ENCODE measurements at places on chromosomes 5 and 9. TPM values are rescaled to one million over a fixed set of nuclear protein-coding genes. Genes with fewer than 3 reads are reported as not detected.

DNA sequence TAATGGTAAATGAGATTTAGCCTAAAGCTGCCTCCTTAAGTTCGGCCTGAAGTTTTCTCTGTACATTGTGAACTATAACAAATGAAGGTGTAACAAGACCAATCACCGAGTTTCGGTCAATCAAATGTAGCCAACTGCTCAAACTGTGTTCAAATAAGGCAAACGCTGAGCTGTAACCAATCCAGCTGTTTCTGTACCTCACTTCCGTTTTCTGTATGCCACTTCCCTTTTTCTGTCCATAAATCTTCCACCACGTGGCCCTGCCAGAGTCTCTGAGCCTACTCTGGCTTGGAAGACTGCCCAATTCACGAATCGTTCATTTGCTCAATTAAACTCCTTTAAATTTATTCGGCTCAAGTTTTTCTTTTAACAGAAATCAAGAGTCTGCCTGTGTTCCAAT is 193.5 kb upstream of the KLF9 start:
- no peaks in the 10 kb centered on the region for H3K27me3 ChIP-seq
- no peak overlapping the region for H3K27ac ChIP-seq
- no peak overlapping the region for H3K4me3 ChIP-seq
- no peak for DNase-seq

Gene DENND1A
- total RNA-seq: 14.2 TPM

DNA sequence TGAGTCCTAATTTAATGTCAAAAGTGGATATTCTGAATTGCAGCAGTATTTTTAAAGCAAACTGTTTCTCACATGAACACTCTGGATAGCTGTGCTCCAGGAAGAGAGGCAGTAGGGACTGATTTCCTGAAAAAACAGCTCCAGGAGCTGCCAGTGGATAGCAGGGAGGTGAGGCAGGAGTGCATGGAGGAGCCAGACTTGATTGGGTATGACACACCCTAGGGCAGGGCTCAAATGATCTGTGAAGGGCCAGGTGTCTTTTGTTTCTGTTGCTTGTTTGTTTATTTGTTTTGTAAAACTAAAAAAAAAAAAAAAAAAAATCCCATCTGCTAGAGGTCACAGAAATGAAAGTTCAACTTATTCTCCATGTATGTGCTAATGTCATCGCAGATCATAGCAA is 83.4 kb downstream of the ADRB2 start:
- peaks cover 9% of the 10 kb centered on the region for H3K4me1 ChIP-seq
- no peaks in the 10 kb centered on the region for H3K27me3 ChIP-seq
- no peak overlapping the region for H3K4me3 ChIP-seq
- no peaks in the 10 kb centered on the region for H3K36me3 ChIP-seq

GRCh38 chr5:95027151-95027721 is 257.7 kb downstream of the MCTP1 start:
- DNase-seq: no peak
- no peak overlapping the region for H3K4me3 ChIP-seq
- H3K27me3 ChIP-seq: no peaks in the 10 kb centered on the region
- H3K36me3 ChIP-seq: no peaks in the 10 kb centered on the region

Gene TMEM232
- total RNA-seq: 1.7 TPM

Gene CYLC2
- total RNA-seq: not detected

DNA sequence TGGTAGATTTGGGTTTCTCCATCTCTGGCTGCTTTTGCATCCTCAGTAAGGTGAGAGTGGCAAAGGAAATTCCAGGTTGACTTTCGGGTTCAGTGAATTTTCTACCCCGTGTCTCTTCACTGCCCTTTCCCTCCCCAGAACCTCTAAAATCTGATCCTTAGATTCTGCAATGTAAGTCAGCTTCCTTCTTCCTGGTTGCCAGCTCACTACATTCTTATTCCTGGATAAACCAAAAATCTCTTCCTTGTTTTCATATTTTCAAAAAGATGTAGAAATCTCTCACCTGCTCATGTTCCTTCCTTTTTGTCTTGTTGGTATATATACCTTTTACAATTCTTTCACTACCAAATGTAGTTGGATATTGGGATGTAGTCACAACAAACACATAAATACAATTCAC is 145.8 kb downstream of the TMC1 start:
- no peak overlapping the region for H3K27ac ChIP-seq
- no peak for DNase-seq
- no peak overlapping the region for H3K4me3 ChIP-seq
- no peaks in the 10 kb centered on the region for H3K4me1 ChIP-seq
- no peaks in the 10 kb centered on the region for H3K36me3 ChIP-seq
- H3K27me3 ChIP-seq: no peaks in the 10 kb centered on the region

Gene ANKRD18A
- 14.3 TPM for total RNA-seq

GRCh38 chr5:61331407-61332357 is at the start of gene ZSWIM6:
TSS of gene ZSWIM6 (plus strand) at chr5:61332258. CDS start at chr5:61332273, 15 bp downstream.
- H3K4me1 ChIP-seq: peaks cover 24% of the 10 kb centered on the region
- no peaks in the 10 kb centered on the region for H3K36me3 ChIP-seq
- H3K4me3 ChIP-seq: peak within 1 kb of the TSS; percentile 42
- peak; percentile 96 for DNase-seq
- no peaks in the 10 kb centered on the region for H3K27me3 ChIP-seq

GRCh38 chr5:169591636-169592035 is 8.1 kb downstream of the SPDL1 start:
- no peaks in the 10 kb centered on the region for H3K27me3 ChIP-seq
- peaks cover 24% of the 10 kb centered on the region for H3K36me3 ChIP-seq
- no peak overlapping the region for H3K4me3 ChIP-seq
- no peak overlapping the region for H3K27ac ChIP-seq

DNA sequence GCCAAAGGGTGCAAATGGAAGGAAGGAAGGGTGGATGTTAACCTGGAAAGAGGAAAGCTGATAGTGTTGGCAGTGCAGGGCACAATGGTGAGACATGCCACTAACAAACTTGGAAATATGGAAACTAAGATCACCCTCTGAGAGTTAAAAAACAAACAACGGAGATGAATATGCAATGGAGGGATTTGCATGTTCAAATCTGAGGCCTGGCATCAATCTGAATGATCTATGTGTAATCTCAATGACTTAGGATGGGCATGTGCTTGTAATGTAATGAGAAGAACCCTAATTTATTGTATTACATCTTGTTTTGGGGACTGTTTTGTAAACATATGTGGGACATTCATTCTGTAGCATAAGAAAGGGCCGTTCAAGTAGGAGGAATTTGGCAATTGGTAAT is 54.4 kb downstream of the GLRA1 start:
- no peaks in the 10 kb centered on the region for H3K27me3 ChIP-seq
- H3K4me3 ChIP-seq: no peak overlapping the region
- no peaks in the 10 kb centered on the region for H3K36me3 ChIP-seq

DNA sequence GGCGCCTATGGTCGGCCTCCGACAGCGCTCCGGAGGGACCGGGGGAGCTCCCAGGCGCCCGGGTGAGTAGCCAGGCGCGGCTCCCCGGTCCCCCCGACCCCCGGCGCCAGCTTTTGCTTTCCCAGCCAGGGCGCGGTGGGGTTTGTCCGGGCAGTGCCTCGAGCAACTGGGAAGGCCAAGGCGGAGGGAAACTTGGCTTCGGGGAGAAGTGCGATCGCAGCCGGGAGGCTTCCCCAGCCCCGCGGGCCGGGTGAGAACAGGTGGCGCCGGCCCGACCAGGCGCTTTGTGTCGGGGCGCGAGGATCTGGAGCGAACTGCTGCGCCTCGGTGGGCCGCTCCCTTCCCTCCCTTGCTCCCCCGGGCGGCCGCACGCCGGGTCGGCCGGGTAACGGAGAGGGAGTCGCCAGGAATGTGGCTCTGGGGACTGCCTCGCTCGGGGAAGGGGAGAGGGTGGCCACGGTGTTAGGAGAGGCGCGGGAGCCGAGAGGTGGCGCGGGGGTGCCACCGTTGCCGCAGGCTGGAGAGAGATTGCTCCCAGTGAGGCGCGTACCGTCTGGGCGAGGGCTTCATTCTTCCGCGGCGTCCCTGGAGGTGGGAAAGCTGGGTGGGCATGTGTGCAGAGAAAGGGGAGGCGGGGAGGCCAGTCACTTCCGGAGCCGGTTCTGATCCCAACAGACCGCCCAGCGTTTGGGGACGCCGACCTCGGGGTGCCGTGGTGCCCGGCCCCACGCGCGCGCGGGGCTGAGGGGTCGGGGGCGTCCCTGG is 561 bp downstream of the DAPK1 start:
- H3K4me3 ChIP-seq: no peak overlapping the region
- peaks cover 4% of the 10 kb centered on the region for H3K27me3 ChIP-seq
- no peaks in the 10 kb centered on the region for H3K4me1 ChIP-seq

DNA sequence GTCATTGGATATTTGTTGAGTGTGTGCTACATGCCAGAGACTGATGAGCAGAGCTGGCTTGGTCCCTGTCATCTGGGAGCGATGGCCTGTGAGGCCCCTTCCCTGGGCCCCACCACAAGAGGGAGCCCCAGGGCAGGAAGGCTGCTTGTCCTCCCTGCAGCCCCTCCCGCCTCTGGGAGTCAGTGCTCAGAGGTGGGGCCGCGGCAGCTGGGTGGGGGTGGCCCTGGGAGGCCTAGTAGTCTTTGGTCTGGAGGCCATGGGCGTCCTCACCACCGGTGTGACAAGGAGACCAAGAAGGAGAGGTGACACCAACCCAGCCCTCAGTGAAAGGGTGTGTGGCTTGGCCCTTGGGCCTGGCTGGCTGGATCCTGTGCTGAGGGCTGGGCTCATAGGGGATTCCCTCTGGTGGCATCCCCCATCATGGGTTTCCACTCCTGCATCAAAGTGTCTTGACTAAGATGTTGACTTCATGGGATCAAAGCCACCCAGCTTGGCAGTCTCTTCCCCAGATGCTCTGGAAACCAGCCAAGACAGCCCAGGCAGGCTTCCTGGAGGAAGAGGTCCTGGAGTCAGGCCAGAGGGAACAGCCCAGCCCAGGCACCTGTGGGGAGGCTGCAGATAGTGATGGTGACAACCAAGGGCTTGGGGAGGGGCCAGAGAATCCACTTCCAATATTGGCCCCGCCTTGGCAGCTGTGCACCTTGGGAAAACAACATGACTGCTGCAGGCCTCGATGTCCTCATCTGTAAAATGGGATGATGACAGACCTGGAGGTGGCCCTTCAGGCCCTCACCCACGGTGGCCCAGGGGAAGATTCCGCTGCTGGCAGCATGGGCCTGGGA is 166.7 kb downstream of the GAPVD1 start:
- no peak for DNase-seq
- H3K27ac ChIP-seq: no peak overlapping the region
- H3K36me3 ChIP-seq: no peaks in the 10 kb centered on the region
- H3K27me3 ChIP-seq: no peaks in the 10 kb centered on the region

DNA sequence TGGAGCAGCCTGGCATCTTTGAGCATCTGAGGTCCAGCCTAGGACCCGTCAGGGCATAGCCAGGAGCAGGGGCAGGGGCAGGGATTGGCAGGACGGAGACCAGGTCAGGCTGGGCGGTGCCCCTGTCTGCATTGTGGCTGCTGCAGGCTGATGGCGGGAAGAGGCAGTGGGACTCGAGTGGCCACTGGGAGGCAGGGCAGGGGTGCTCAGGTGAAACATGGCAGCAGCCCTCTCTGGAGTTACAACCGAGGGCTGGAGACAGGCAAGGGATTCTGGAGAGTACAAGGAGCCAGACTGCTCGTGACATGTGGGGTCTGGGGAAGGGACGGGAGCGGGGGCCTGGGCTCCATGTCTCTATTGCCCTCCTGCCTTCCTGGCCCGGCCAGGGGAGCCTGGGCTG is 97.4 kb upstream of the RAPGEF1 start:
- peaks cover 23% of the 10 kb centered on the region for H3K4me1 ChIP-seq
- H3K27ac ChIP-seq: no peak overlapping the region
- no peaks in the 10 kb centered on the region for H3K36me3 ChIP-seq
- DNase-seq: no peak
- H3K27me3 ChIP-seq: no peaks in the 10 kb centered on the region

DNA sequence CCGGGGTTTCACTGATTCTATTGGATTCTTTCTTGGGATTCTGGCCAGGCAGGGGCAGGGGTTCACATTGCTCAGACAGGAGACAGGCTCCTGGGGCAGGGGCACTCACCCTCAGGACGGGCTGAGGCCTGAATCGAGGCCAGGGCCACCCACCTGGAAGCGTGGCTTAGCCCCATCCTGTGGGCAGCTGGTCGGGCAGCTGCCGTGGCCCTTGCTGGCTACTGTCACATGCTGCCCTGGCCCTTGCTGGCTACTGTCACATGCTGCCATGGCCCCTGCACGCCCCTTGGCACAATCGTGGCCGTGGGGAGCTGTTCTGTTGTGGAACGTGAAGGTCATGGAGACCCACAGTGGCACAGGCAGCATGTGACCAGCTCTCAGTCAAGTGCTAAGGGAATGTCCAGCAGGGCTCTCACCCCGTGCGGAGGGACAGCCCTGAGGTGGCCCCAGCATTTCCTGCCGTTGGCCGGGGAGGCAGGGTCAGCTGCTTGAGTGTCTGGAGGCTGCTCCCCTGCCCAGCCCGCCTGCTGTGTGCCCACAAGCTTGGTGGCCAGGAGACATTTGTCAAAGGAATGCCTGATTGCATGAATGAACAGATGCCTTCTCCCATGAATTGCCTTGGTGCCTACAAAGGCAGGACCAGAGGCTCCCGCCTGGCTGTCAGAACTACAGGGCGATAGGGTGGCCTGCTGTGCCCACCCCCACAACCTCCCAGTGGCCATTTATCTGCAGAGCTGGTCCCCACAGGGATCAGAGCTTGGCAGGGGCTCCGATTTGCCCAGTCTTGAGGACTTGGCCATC is 16.9 kb upstream of the TMEM250 start:
- H3K4me1 ChIP-seq: peaks cover 7% of the 10 kb centered on the region
- H3K27me3 ChIP-seq: peaks cover 4% of the 10 kb centered on the region
- no peak overlapping the region for H3K27ac ChIP-seq
- no peaks in the 10 kb centered on the region for H3K36me3 ChIP-seq

DNA sequence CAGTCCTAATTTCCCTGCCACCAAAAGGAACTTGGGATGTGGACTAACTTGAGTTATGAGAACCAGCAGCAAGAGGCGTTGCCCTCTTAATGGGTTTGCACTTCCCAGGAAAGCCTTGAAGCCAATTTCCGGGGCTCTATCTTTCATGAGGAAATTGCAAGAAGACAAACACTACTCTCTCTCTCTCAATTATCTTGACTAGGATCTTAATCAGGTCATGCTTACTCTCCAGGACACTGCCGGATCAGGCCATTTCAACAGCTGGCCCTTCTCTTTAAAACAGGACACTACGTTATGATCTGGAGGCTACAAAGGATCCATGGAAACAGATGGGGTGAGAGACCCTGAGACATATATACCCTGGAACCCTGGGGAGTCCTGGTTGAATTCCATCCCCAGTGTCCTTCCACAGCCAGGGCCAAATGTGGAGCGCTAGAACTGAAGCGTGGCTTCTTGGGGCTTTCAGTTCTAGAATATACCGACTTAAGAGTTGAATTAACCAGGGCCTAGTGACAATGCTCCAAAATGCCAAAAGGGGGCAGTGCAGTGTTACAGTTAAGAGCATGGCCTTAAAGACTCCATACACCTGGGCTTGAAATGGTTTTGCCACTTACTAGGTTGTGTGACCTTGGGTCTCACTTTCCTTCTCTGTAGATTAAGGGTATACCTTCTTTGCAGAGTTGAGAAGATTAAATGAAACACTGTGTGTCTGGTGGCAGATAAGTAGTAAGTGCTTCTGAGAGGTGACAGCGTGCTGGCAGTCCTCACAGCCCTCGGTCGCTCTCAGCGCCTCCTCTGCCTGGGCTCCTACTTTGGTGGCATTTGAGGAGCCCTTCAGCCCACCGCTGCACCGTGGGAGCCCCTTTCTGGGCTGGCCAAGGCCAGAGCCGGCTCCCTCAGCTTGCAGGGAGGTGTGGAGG is 21.1 kb downstream of the FAM219A start:
- H3K36me3 ChIP-seq: no peaks in the 10 kb centered on the region
- DNase-seq: peak; percentile 69
- H3K27ac ChIP-seq: no peak overlapping the region
- H3K4me3 ChIP-seq: no peak overlapping the region
- H3K4me1 ChIP-seq: peaks cover 11% of the 10 kb centered on the region

Data from CD4-positive, alpha-beta memory T cell (primary cell).